ENCODE measurements at places on chromosomes 5 and 9.

DNA sequence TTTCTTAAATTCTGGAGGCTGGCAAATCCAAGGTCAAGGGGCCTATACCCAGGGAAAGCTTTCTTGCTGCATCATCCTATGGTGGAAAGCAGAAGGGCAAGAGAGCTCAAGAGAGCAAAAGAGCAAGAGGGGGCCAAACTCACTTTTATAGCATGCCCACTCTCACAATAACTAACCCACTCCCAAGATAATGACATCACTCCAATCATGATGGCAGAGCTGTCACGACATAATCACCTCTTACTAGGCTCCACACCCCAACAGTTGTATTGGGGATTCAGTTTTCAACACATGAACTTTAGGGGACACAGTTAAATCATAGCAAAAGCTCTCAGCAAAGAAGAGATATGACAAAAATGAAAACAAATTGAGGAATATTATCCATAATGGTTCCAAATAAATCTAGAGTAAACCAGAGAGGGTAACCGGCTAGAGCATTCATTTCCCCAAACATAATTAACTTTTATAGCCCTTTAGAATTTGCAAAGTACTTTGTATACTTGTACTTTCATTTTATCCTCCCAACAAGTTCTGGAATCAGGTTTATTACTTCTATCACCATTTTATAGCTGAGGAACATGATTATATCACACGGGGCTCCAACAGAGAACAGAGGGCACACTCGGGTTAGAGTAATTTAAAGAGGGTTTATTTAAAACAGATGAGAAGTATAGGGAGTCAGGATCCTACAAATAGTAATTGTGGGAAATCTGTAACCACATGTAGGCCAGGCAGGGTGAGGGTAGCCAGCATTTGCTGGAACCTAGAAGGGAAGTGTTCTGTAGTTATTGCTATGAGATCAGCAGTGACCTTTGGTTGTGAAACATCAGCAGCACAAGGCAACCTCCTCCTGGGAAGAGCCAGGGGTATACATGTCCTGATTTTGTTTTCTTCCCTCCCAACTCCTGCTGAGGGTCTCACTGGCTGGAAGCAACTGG, 7.2 kb upstream of the TARS1 start:
- DNase-seq = no peak

GRCh38 chr5:42285230-42285629, 138.0 kb upstream of the GHR start:
- DNase-seq = no peak

DNA sequence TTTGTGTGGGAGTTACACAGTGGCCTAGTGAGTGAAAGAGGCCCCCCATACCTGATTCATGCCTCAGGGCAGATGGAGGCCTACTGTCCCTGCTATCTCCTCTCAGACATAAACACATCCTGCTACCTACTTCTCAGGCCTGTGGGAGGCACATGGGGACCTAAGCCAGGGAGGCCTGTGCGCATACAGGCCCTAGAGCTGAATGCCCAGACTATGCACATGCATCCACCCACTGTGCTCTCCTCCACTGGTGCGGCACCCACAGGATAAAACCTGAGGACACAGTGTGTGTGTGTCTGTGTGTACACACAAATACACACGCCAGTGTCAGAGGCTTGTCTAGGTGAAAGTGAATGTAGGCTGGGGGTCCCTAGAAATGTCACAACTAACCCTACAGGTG, 1.4 kb downstream of the PAX5 start:
- DNase-seq = no peak

GRCh38 chr5:72065751-72066255, 41.5 kb upstream of the MAP1B start:
- peak; percentile 31 for DNase-seq

GRCh38 chr5:136686192-136686872, 321.0 kb upstream of the TRPC7 start:
- no peak for DNase-seq

DNA sequence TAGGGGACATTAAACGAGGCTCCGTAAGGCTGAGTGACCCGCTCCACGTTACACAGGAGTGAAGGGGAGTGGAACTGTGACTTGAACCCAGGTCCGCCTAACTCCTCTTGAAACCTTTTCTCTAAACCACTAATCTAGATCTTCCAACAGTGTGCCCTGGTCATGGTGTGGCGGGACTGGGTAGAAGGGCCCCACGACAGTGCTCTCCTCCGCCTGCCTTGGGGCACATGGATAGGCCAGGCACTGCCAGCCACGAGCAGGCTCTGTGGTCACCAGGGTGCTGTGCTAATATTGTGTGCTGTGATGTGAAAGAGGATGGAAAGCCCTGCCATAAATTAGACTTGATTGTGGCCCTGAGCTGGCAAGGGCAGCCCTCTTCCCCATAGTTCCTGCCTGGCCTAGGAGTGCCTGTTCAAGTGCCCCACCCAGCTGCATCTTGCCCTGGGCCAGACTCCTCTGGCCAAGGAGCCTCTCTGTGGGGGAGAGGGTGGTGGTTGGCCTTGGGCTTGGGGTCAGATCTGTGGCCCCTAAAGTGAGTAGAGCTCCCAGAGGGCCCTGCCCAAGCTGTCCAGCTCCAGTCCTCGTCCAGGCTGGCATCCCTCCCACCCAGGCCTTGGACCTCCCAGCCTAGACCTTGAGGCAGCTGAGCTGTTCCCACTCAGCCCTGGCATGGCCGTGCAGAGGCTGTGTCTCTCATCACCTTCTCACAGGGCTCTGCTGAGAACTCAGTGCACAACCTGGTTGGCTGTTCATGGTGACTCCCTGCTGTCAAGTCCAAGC, 67.8 kb upstream of the TBC1D2 start:
- DNase-seq = no peak

- peak; percentile 42 for DNase-seq
These were observed 61.3 kb upstream of the MEGF10 start for GRCh38 chr5:127229185-127229889.

GRCh38 chr9:136075134-136075841, 19.8 kb downstream of the NACC2 start:
- no peak for DNase-seq

DNA sequence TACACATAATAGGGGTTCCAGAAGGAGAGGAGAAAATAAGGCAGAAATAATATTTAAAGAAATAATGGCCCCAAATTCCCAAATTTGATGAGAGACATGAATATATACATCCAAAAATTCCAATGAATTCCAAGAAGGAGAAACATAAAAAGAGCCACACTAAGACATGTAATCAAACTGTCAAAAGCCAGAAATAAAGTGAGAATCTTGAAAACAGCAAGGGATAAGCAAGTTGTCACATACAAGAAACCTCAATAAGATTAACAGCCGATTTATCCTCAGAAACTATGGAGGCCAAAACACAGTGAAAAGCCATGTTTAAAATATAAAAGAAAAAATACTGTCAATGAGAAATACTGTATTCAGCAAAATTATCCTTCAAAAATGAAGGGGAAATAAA, 14.5 kb downstream of the CATSPER3 start:
- DNase-seq = no peak

DNA sequence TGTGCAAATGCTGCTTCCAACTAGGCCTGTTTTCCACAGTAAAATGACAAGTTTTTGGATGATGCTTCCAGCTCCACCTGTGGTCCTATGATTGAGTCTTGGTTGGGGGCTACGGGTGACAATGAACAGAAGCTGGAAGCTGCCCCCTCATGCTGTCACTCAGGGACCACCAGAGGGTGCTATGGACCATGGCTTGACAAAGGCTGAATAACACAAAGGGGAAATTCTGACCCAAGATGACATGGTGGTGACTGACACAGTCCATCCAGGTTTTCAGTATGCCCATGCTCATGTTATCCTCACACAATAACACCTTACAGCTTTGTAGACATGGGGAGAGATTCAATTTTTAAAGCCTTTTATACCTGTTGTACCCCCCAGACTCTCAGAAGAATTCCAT, 23.9 kb upstream of the SAP30L start:
- DNase-seq = no peak
